ENCODE measurements at places on chromosomes 1 and 21.

GRCh38 chr1:208129060-208129459 is 115.1 kb downstream of the PLXNA2 start:
- no peak for DNase-seq

GRCh38 chr1:57474137-57474750 is 50.4 kb upstream of the DAB1 start:
- peak; percentile 76 for DNase-seq

DNA sequence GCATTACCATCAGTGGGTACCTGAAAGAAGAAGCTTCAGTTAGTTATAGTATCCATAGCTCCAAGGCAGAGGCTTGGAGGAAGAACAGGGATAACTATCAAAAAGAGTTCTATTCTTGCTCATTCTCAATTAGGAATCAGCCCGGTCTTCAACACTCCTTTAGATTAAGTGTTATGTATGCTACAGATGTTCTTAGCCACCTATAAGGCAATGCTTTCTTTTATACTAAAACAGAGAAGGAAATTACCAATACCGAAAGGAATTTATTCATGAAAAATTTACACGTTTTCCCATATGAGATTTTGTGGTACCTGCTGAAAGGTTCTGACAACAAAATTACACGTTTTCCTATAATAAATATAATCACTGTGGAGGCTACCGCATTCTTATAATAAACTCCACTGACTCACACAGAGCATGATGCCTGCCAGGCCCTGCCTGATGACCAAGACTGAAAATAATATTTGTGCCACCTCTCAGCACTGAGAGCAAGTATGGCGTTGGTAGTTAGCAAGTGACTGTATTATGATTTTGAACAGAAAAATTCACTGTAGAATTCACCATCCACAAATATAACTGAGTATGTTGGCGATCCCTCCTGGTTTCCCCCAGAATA is 58.3 kb downstream of the APP start:
- no peak for DNase-seq

DNA sequence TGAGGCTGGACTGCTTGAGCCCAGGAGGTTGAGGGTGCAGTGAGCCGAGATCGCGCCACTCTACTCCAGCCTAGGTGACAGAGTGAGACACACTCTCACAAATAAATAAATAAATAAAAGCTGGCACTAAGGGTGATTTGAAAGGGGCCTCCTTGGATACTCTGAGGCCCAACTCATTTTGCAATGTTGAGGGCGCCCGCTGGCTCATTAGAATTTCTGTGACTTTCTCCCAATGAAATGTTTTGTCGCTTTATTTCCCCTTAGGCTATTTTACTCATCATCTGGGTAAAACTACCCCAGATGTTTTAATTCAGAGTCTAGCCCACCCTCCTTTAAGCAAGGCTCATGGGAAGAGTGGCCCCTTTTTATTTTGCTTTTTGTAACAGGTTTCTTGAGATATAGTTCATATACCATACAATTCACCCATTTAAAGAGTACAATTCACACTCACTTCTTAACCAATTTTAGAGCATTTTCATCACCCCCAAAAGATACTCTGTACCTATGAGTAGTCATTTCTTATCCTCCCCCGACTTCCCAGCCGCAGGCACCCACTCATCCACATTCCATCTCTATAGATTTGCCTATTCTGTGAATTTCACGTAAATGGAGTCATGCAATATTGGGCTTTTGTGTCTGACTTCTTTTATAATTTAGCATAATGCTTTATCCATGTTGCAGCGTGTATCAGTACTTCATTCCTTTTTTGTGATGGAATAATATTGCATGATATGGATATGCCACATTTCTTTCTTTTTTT is 259.1 kb downstream of the KAZN start:
- no peak for DNase-seq

GRCh38 chr1:84506729-84507453 is 510 bp upstream of the GNG5 start:
- no peak for DNase-seq

DNA sequence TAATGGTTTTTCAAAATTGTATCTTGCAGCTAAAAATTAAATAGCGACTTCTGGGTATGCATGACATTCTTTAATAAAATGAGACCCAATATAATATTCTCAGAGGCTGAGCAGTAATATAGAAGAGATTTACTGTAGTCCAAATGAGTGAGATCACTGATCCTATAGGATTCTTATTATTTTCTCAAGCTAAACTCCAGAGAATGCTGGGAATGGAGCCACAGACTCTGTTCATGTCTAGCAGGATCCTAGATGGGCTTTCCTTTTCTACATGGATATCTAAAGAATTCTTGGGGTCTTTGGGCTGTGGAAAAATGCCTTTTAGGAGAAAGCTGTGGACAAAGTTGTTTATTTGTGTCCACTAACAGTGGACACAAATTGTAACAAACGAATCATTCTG is 150.7 kb upstream of the ZNF644 start:
- DNase-seq, result no peak

GRCh38 chr21:30994932-30995331 is 43.3 kb downstream of the KRTAP19-8 start:
- no peak for DNase-seq

DNA sequence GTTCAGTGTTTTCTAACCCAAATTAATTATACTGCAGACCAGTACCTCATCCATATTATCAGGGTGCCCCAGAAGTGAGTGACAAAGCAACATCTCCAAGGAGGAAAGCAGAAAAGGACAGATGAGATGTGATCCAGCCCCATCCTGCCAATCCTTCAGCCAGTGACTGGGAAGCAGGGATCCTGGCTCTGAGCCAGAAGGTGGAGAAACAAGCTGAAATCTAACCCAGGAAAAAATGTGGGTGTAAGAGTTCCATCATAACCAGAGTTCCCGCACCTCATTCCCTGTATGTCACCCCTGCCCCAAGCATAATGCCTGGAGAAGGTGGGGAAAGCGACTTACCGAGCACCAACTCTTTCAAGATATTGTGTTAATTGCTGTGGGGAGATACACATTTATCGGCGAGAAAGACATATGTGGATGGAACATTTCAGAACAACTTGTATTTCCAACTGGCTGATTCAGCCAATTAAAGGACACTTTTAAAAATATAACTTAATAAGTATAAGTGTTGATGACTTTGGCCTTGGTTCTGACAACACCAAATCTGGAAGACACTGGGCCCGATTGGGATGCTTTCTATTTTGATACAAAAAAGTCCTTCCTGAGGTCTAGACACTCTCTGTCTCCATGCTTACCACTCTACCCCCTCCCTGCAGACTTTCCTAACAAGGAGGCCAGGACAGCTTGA is 14.9 kb downstream of the PLEKHA6 start:
- DNase-seq, result no peak

DNA sequence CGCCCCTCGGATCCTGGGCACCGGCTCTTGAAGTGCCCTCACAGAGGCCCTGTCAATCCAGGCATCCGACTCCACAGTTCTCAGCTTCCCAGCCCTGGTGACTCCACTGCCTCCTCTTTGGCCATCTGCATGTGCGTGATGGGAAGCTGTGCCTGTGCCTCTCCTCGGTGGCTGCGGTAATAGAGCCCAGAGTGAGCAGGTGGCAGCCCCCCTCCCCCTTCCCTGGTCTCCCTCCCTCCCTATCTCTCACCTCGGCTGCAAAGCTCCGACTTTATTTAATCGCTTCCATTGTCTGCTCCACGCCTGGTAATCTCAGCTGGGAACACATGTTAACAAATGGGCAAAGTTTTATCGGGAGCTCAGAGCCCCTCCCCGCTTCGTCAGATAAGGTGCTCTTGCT is 91.9 kb downstream of the IGSF21 start:
- no peak for DNase-seq

- no peak for DNase-seq
Observed at GRCh38 chr1:47841356-47841755, 155.8 kb downstream of the TRABD2B start.

GRCh38 chr1:29122682-29123052 is 1.0 kb downstream of the TMEM200B start:
- no peak for DNase-seq

- no peak for DNase-seq
Observed at GRCh38 chr1:41350055-41350378, 11.2 kb upstream of the FOXO6 start.

- DNase-seq, result no peak
Observed at GRCh38 chr1:21293537-21294265, 3.4 kb upstream of the ECE1 start.

DNA sequence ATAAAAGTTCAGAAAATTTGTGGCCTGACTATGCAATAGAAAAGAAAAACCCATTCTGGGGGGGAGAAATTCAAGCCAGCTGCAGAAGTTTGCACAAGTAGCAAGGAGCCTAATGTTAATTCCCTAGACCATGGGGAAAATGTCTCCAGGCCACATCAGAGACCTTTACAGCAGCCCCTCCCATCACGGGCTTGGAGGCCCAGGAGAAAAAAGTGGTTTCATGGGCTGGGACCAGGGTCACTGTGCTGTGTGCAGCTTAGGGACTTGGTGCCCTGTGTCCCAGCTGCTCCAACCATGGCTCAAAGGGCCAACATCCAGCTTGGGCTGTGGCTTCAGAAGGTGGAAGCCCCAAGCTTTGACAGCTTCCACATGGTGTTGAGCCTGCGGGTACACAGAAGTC is 42.0 kb downstream of the IL23R start:
- DNase-seq, result no peak

GRCh38 chr1:229888157-229888556 is 178.9 kb upstream of the GALNT2 start:
- DNase-seq, result no peak

- no peak for DNase-seq
Observed at GRCh38 chr1:24564695-24565094, 8.8 kb downstream of the NCMAP start.

- no peak for DNase-seq
Observed at GRCh38 chr1:228218513-228219244, 10.8 kb downstream of the OBSCN start.

DNA sequence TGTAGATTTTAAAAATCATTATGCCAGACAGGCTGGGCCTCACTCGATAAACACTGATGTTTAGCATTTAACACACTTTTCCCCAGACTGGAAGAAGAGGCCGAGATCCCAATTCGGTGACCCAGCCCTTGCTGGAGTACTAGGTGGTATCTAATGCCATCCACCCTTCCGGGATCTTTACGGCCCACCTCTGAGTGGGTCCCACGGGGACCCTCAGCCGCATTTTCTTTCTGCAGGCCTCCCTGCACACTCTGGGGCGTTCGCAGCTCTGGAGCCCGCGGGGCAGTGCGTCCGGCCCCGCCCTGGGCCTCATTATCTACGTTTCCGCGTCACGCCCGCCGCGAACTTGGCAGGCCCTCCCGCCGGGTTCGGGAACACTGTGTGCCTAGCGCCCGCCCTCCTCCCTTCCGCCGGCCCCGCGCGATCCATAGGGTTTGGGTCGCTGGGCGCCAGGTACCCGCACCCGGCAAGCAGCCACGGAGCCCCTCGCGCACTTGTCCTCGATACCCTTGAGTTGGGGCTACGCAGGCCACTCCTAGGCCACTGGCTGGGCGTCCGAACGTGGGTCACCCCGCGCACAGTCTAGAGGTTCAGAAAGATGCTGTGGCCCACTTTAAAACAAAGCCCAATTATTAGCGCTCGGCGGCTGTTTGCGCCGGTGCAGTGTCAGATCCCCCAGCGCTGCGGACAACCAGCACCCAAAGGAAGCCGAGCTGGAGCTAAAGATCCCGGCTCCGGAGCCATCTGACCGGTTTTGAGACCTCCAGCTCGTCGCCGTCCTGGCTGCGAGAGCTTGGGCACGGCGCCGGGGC is 950 bp upstream of the EVA1C start:
- no peak for DNase-seq

DNA sequence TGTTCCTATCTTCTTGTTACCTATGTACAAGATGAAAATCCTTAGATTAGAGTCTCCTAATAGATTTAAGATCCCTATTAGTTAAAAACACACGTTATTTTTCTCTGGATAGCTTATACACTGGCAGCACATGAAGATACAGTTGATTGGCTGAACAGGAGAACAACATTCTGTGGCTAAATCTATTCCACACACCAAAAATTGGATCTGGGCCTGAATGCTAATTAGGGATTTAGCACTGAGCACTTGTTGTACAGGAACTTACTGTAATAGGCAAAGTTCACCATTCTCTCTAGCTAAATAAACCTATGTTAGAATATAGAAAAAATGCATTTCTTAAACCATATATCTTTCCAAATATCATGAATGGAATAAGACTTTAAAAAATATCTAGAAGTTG is 117.1 kb upstream of the PTGFR start:
- DNase-seq, result no peak

GRCh38 chr1:183417772-183418491 is at the start of gene NMNAT2:
NMNAT2 (minus strand) TSS chr1:183418380; CDS start chr1:183418267, 113 bp downstream.
- DNase-seq, result no peak

DNA sequence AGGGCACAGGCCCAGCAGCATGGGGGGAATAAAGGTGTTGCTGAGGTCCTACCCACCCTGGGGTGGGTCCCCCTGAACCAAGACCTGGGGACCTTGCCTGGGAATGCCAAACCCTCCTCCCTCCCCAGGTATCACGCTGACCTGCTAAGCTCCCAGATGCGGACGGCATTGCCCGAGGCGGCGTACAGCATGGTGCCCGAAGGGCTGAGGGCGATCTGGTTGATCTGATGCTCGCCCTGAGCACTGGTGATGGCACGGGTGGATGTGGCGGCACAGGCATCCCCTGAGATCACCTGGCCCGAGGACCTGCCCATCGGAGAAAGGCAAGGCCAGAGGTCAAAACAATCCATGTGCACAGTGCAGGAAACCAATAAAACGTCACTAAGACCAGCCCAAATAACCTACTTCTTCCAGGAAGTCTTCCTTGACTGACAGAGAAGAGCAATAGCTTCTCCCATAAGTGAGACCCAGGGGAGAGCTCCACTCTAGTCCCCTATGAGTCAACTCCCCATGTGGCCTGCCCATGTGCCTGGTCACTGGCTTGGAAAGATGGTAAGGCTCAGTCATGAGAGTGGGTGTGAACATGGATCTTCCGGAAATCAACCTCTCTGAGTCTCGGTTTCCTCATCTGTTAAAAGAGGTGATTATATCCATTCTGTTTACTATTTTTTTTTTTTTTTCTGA is 46.3 kb downstream of the KIF21B start:
- DNase-seq, result no peak

DNA sequence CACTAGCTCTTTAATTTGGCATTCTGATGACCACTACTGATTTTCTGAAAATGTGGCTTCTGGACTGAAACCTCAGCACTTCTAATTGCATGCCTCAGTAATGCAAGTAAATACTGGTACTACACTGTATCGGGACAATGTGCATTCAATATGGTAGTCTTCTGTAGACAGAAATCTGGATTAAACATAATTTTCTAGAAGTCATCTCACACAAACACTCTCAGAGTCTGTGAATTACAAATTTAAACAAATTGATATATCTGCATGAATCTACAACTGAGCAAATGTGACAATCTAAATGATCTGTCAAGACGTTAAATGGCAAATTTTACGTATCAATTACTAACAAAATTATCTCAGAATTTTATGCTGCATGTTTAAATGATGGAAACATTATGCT is 23.7 kb downstream of the HP1BP3 start:
- no peak for DNase-seq

- no peak for DNase-seq
Observed at GRCh38 chr1:84823511-84823910, 69.5 kb downstream of the LPAR3 start.

DNA sequence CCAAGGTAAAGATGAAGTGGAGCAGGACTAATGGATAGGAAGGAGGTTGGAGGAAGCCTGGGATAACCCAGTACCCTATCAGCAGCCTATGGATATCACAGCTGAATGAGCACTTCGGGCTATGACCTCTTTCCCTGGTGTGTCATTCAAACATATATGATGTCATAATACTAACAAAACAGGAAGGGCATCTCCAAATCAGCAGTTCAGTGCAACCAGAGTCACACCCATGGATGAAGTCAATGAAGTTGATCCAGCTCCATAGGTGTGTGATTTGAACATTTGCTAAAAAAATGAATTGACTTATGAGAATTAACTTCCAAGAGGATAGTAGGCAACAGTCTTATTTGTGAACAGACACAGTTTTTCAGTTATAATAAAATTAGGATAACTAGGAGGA is 1.7 kb upstream of the C1orf116 start:
- DNase-seq, result no peak

All from COLO829 (cell line).